ENCODE measurements at places on chromosomes 5 and 9.

- no peak for DNase-seq
Observed at GRCh38 chr9:113238859-113239232, 17.5 kb downstream of the SLC31A1 start.

GRCh38 chr9:131840220-131840619 lies 100.3 kb upstream of the RAPGEF1 start:
- DNase-seq = no peak

- DNase-seq = no peak
Observed at GRCh38 chr5:16965581-16965980, 29.5 kb upstream of the MYO10 start.

GRCh38 chr9:133771486-133772482 lies 33.6 kb upstream of the SARDH start:
- no peak for DNase-seq

DNA sequence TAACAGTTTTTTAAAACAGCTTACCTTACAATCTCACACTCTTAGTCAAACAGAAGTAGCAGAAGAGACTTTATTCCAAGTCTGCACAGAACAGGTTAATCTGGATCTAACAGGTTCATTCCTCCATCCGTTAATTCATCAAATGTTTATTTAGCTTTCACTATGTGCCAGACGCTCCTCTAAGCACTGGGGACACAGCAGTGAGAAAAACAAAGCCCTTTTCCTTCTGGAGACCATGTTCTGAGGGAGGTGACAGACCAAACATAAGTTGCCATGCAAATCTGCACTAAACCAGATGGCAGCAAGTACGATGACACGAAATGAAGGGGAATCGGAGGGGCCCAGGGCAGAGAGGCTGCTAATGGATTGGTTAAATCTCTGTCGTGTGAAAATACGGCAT lies 17.1 kb upstream of the GLIPR2 start:
- no peak for DNase-seq

DNA sequence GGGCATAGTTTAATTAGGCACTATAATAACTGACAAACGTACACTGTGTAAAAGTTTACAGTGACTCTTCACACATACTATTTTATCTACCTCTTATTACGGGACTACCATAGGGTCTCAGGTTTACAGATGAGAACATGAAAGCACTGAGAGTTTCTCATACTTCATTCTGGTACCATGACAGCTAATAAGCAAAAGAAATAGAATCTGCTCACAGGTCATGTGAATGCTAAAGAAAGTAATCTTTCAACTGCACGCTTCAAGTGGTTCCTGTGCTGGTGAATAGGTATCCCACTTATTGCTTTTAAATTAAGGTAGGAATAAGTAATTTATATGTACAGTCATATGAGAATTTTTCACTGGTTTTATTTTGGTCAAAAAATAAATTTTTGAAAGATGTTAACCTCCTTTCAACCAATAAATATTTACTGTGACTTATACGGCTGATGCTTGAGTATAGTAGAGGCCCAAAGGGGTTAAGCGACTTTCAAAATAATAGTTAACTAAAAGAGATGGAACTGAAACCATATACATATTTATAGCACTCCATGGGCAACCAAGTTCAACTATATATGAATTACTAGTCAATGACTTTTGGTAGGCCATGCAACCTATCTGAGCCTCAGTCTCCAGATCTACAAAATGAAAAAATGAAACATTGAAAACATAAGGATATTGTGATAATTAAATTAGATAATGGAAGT lies 8.1 kb downstream of the CDKN2A start:
- DNase-seq = no peak

- peak; percentile 22 for DNase-seq
Observed at GRCh38 chr5:61332851-61333320, 828 bp downstream of the ZSWIM6 start.

DNA sequence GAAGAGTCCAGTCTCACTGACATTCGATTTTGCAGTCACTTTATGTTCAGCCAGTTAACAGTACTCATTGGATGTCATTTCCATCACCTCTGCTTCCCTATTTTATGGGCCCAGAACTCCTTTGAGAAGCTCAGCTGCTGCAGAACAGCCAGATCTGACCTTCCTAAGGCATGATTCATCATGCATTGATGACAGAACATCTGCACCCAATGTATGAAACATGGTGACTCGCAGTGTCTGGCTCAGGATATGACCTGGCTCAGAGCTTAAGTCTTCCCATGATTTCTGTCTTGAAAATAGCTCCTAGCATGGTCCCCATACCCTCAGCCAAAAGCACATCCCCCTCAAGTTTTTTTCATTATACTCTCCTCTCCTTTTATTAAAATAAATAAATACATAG lies 92.6 kb upstream of the TRIM32 start:
- no peak for DNase-seq

GRCh38 chr9:87195306-87195705 lies 248.0 kb upstream of the GAS1 start:
- DNase-seq = no peak

DNA sequence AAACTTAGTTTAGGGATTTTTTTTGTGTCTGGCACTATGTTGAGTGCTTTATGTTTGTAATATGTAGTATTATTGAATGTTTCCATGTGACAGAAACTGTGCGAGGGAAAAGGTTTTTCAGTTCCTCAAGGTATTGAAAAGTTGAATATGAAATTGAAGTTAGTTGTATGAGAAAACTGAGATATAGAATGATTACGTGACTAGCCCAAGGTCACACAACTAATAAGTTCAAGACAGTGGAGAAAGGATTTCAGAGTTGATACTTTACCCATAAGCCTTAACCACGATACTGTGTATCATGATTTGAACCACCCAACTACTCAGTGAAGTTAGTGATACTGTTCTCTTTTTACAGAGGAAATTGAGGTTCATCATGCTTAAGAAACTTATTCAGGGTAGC lies 5.7 kb downstream of the NIPBL start:
- DNase-seq = no peak

DNA sequence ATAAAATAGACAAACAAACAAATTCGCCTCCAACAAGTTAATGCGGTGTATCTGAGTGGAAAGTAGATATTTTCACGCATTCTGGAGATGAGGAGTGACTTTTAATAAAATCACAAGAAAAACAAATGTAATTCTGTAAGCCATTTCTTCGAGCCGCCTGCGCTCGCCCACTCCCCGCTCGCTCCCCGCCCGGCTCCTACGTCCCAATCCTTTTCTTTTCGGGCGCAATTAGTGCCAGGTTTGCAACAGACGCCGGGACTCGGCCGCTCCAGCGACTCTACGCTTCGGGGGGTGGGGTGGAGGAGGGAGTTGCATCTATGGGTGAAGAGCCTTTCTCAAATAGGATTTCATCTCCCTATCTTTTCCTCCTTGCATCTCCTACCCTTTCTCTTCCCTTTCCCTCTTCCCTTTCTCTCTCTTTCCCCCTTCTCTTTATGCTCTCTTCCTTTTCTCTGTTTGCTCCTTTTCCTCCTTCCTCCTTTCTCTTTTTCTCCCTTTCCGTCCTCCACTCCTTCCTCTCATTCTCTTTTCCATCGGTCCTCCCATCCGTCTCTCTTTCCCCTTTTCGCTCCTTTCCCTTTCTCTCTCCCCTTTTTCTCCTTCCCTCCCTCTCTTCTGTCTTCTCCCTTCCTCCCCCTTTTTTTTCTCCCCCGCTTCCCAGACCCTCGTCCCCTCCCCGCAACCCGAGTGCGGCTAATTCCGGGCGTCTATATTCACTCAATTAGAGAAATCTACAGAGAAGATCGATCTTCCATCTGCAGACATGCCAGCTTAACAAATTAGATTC lies 6.1 kb upstream of the OTP start:
- no peak for DNase-seq

- DNase-seq = no peak
Observed at GRCh38 chr9:132742821-132743311, 72.6 kb downstream of the GTF3C4 start.

DNA sequence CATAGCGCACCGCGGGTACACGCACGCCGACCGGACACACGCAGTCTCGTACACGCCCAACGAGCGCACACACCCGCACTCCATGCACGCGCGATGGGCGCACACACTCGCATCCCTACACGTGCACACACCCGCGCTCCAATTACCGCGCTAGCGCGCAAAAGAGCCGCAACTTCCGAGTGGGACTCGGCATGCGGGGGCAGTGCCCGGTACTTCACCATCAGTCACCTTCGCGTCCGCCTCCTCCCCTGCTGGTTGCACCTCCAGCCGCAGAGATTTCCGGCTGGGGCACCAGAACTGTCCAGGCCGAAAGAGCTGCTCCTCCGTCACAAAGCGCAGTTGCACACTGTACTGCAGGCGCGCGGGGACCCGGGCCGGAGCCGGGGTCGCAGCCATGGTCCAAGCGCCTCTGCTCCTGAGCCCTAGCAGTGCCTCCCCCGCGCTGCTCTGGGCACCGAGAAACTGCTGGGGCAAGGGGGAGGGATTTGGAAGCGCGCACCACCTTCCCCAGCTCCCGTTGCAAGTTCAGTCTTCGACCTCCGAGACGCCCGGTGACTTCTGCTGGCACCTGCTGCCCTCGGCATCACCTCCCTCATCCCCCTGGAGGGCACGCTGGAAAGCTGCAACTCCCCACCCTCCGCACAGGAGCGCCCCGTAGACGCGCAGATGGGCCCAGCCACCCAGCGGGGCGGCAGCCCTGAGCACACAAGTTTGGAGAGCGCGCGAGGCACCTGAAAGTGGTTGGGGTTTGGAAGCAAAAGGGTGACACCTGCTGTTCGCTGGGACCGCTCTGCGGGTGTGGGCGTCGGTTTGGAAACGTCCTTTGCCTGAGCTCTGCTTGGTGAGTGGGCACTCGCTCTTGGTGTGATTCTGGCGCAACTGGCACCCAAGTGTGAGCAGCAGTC lies 337.4 kb upstream of the PUM3 start:
- peak; percentile 12 for DNase-seq

DNA sequence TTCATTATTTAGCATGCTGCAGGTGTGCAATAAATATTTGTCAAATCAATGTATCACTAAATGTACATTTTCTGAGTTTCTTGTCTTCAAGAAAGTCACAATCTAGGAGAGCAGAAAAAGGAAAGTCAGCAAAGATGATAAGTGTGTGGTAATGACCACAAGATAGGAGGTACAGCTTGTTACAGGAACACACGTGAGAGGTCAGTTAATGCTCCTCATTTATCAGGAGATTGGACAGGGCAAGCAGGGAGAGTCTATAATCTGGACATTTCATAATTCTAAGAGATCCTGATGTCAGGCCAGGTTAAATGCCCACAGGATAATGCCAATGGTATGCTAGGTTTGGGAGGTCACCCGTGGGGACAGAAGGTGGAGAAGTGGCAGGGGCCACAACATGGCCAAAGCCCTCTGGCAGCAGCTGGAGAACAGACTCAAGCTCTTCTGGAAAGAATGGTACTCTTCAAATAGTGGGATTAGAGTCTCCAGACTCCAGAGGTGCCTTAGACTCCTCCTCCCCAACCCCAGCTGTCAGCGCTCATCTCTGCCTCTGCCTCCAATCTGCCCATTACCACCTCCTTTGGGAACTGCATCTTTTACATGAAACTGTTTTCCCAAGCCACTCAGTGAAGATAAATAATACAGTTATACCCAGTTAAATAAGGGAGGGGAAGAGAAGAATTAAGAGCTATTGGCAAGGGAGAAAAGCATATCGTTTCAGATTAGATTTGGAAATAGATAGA lies 114.3 kb downstream of the ASTN2 start:
- no peak for DNase-seq

GRCh38 chr5:180349391-180349790 lies 3.7 kb downstream of the GFPT2 start:
- no peak for DNase-seq

DNA sequence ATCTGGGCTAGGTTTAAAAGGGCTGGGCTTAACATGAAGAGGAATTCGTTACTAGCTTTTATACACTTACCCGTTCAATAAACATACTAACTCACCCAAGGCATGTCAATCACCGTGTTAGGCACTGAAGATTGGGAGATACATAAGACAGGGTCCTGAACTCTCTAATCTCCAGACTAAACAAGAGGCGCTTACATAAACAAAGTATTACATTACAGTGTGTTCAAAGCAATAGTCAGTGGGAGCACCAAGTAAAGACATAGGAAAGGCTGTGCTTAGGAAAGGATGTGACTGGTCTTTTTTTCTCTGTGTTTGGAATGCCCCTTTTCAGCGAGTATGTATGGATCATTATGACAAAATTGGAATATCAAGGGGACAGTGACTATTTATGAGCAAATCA lies 203.6 kb upstream of the ADRA1B start:
- DNase-seq = no peak

- no peak for DNase-seq
Observed at GRCh38 chr5:124059200-124059599, 547.2 kb downstream of the CSNK1G3 start.

DNA sequence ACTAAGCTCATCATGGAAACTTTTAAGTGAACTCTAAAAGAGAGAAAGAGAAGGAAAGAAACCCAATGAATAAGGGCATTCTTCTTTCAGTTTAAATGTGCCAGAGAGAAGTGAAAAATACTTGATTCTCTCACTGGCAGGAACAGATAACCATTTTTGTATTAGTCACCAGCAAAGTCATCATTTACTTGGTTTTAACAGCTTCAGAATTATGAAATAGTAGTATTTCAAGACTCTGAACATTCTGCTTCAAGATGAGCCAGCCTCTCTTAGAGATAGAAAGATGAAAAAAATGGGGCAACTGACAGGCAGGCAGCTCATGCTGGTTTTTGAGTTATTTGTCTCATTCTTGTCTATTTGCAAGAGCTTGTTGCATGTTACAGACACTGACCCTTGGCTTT lies 103.5 kb downstream of the GCNT1 start:
- no peak for DNase-seq

GRCh38 chr5:150689120-150689519 lies 11.7 kb downstream of the RBM22 start:
- no peak for DNase-seq

GRCh38 chr9:16410601-16411280 lies 459.7 kb downstream of the BNC2 start:
- DNase-seq = no peak

DNA sequence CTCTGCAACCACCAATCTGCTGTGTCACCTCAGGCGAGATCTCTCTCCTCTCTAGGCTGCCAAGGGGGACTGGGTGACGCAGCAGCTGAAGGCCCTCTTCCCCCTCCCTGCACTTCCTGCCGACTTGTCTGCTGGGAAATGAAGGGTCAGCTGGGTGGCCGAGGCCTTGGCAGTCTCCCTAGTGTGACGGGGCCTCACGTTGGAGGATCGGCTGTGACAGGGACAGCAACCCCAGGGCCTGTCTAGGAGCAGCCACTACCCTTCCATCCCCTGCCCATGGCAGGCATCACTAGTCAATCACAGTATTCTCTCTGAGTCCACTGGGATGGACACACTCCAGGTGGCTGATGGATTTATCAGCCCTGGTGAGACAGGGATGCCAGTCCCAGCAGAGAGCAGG lies 107.3 kb upstream of the SARDH start:
- DNase-seq = no peak

DNA sequence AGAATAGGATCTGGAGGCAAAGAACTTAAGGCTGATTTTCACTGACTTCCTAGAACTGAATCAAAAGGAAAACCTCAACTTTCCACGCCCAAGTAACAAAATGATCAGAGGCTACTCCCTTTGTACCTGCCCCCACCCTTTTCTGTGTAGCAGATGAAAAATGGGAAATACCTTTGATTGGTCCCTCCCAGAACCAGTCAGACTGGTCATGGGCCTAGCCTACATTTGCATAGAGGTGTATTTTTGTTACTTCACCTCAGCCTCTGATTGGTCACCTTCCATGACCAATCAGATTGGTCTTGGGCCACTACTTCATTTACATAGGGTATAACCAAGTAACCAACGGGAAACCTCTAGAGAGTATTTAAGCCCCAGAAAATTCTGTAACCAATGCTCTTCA lies 1553.5 kb upstream of the C9orf72 start:
- DNase-seq = no peak

Data from activated CD4-positive, alpha-beta T cell treated with anti-CD3 and anti-CD28 coated beads, Interleukin-2, amount 50 U/mL, for 1 hour (primary cell).